ENCODE measurements at places on chromosomes 1 and 21. TPM values are rescaled to one million over a fixed set of nuclear protein-coding genes. Genes with fewer than 3 reads are reported as not detected.

GUCA2A gene
- not detected for total RNA-seq

STPG1 gene
- total RNA-seq, result 3.6 TPM

NUF2 gene
- 11.2 TPM for total RNA-seq

SPATA45 gene
- not detected for total RNA-seq

CHI3L2 gene
- not detected for total RNA-seq

Data from epithelial cell of alveolus of lung (primary cell).